ENCODE measurements at places on chromosomes 11 and 22.

DNA sequence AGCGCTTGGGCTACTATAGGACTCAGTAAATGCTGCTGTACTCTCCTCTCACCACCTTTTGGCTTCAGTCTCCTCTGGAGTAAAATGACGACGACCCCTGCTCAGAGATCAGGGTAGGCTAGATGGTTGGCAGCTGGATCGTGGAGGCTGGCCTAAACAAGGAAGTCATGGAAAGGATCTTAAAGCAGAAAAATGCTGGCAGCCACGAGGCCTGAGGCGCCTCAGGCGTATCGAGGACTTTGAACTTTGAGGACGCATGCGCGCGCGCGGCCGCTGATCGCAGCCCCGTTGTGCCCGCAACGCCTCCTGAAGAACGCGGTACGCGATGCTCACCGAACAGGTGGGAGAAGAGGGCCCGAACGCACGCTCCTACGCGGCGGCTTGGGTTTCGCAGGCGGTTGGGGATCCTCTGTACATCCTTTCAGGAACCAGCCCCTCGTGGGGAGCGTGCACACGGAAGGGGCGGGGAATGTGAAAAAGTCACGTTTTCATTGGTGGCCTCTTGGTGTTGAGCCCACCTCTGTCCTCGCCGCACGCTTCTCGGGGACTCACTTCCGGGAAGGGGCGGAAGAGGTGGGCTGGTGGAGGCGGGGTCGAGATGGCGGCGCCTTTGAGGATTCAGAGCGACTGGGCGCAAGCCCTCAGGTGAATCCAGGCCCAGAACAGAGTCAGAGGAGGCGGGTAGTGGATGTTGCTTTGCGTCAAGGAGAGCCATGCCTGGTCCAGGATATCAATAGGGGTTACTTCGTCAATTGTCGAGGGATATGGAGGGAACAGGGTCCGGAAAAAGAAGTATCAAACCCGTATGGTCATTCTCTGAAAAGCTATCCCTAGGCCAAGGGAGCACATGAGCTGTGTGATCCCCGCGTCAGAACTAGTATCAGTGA lies at the start of the genes COA4 and PAAF1:
Gene COA4 (minus strand): TSS at position 423 of the 887 bp plus-strand sequence. CDS start 3,468 bp downstream, outside the sequence.
Gene PAAF1 (plus strand): TSS at position 576 of the 887 bp plus-strand sequence. CDS start 23 bp downstream, at position 599.
- peak; percentile 92 for DNase-seq

DNA sequence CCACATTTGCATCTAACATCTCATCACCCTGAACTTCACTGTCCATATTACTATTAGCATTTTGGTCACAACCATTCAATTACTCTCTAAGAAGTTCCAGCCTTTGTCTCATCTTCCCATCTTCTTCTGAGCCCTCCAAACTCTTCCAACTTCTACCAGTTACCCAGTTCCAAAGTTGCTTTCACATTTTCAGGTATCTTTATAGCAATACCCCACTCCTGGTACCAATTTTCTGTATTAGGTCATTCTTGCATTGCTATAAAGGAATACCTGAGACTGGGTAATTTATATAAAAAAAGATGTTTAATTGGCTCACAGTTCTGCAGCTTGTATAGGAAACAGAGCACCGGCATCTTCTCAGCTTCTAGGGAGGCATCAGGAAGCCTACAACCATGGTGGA lies 64.7 kb upstream of the ARHGAP42 start:
- DNase-seq: no peak

- DNase-seq: no peak
These were observed 5.3 kb upstream of the BRSK2 start for GRCh38 chr11:1384199-1384970.

DNA sequence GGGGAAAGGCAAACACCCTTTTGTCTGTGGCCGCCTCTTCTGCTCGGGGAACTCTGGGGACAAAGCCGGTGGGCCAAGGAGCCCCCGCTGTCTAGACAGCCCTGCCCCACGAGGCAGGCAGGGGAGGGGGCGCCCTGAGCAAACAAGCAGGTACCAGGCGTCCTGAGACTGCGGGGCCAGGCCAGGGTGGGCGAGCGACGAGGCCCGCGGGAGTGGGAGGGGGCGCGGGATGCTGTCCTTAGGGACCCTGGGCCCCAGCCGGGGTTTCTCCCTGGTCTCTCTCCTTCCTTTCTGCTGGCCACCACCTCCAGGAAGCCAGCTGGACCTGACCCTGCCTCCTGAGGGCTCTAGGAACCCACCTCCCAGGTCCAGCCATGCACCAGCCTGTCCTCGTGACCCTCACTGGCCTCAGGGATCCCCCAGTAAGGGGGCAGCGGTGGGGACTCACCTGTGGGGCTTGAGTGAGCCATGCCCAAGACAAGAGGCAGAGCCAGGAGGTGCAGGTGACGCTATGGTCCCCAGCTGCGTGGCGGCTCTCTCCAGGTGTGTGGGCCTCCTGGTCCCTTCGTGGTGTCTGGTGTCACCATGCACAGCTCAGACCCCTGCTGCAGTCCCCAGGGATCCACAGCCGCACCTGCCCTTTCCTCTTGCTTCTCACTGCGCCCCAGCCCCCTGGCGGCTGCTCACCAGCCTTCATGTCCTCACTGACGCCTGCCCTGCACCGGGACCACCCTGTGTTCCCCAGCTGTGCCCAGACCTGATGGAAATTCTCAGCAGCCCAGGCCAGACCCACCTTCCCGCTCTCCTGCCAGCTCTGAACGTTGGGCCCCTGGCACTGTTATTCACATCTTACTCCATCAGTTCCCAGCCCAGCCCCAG lies 26.5 kb upstream of the MUC5AC start:
- no peak for DNase-seq

- no peak for DNase-seq
These were observed 44.9 kb upstream of the EIF3D start for GRCh38 chr22:36573815-36574363.

Measured in activated T-helper 1 cell treated with anti-CD3 and anti-CD28 coated beads, Interleukin-12 subunit alpha, Interleukin-12 subunit beta, Interleukin-2, Interleukin-4 antibody, amounts not matched to agents 30 ng/mL and 10 ng/mL and 1 ng/mL, durations not matched to agents 14 hours and 24 hours and 36 hours (primary cell).